ENCODE measurements at places on chromosomes 6 and 20.

- no peak for DNase-seq
These were observed 116.6 kb upstream of the HTR1E start for GRCh38 chr6:86820750-86821149.

DNA sequence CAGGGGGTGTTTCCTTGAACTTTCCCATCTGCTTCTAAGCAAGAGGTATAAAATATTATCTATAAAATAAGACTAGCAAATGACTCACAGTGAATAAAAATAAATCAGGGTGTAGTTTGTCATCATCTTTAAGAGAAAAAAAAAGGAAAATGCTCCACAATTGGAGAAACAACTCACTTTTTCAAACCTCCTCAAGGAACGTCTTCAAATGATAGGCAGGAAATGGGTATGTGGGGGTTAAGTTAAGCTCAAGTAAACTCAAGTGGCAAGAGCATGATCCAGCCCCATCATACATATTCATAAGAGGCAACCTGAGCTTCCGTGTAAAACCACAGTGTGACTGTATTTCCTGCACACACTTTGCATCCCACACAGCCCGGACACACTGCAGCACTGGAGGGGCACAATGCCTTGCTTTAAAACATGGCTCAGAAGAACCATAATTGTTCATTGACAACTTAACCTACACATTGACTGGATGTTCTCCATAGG is 58.5 kb upstream of the CEP85L start:
- no peak for DNase-seq

DNA sequence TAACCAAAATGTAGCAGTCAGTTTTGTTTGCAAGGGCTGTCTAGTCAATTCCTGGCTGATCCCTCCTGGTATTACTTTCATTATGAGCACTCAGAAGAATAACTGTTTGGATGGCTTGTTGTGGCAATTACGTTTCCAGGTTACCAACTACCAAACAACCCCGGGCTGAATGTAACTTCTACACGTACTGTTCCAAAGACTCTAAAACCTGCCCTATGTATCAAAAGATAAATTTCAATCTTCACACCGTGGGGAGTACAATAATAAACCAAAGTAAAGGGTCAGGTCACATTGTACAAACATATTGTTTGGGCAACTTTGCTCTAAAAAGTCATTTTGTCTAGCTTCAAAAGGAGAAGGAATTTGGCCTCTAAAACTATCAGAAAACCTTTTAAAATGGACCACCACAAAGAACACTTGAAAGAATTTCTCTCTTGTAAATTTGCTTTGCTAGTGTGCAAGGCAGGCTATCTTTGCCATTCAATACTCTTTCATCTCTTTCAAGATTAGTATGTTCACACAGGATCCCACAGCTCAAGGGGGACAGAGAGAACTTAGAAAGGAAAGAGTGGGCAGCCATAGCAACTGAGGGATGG is 27.6 kb downstream of the DCDC2 start:
- DNase-seq: no peak

DNA sequence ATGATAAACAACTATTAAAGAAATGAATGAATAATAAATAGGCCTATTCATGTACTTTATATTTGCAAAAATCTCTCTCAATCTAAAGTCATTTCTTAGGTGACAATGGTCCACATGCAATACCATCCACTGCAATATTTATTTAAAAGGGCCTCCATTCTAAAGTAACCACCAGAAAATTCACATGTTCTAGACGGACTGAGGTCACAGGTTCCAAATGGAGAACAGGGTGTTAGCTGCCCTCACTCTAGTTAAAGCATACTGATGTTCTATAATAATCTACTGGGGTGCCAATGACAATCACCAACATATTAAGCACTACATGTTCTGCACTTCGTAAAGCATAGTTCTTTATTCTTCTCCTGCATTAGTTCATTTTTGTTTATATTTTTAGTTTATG is 1.2 kb downstream of the HBS1L start:
- no peak for DNase-seq

DNA sequence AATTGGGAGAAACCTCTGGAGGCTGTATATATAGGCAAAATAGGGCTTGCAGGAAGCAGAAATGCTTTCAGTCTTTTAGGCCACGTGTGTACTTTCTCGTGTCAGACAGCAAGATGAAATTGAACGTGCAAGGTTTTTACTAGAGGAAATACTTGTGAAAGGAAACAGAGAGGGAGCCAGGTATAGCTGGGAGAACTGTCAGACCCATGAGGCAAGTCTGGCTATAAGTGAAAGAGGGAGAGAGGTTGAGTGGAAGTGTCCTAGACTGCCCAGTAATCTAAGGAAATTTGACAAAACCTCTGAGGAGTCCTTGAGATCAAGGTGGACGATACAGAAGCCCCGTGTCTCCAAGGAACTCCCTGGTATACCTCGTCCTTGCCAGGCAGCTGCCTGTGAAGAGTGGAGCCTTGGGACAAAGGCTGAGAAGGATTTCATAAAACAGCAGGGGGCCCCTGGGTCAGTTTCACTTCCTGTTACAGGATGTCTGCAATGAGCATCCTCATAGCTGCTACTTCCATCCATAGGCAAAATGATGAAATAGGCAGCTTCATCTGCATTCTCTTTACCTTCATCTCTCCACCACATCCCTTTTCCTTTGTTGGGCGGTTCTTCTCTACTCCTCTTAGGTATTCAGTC is 114.4 kb upstream of the MAP3K7 start:
- DNase-seq: no peak

DNA sequence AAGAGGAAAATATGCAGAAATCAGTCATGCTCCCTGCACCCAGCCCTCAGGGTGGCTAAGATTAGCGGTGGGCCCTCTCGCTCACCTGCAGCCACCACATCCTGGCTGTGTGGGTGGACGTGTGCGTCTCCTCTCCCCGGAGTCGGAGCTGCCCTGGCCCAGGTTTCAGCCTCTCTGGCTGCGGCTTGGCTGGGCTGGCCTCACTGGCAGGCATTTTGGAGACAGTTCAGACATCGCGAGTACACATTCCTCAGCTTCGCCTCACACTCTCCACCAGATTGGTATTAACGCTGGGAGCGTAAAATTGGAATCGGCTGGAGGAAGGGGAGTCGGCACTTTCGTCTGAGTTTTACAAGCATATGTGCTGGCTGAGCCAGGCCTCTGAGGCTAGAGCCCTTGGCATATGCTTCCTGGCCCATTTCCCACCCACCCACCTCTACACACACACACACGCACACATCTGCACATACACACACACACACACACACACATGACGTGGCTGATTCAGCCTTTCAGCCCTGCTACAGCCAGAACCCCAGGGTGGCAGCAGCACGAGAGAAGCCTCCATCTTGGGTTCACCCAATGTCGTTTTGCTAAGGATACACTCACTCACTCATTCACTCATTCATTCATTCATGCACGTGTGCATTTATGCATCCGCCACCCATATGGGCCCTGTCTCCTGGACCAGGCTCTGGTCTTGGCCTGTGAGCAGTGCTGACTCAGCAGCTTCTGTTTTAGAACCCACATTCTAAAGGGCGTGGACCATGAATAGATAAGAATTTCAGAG is 42.9 kb downstream of the BCAS4 start:
- no peak for DNase-seq

GRCh38 chr20:1955217-1955616 is 38.6 kb downstream of the PDYN start:
- DNase-seq: no peak

GRCh38 chr6:74656453-74656852 is 549.4 kb downstream of the COL12A1 start:
- no peak for DNase-seq

GRCh38 chr20:19670829-19671228 is 87.2 kb upstream of the RIN2 start:
- DNase-seq: no peak

- DNase-seq: no peak
These were observed 43.1 kb downstream of the POPDC3 start for GRCh38 chr6:105136431-105137350.

GRCh38 chr6:85460154-85460920 is 10.5 kb downstream of the NT5E start:
- no peak for DNase-seq

DNA sequence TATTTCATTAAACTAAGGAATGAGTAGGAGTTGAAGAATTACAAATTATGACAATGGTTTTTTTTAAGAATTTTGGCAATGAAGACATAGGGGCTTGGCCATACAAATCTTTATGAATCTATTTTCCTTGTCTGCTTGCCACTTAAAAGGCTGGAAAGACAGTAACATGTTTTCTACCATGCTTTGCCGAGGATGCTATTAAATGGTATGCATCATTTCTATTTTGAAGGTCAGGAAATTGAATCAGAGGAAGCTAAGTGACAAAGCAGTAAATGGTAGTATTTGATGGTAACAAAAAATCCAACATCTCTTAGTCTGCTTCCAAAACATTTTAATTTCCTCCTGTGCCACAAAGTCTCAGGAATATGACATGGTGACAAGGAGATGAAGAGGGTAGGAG is 287.2 kb downstream of the RFPL4B start:
- no peak for DNase-seq

DNA sequence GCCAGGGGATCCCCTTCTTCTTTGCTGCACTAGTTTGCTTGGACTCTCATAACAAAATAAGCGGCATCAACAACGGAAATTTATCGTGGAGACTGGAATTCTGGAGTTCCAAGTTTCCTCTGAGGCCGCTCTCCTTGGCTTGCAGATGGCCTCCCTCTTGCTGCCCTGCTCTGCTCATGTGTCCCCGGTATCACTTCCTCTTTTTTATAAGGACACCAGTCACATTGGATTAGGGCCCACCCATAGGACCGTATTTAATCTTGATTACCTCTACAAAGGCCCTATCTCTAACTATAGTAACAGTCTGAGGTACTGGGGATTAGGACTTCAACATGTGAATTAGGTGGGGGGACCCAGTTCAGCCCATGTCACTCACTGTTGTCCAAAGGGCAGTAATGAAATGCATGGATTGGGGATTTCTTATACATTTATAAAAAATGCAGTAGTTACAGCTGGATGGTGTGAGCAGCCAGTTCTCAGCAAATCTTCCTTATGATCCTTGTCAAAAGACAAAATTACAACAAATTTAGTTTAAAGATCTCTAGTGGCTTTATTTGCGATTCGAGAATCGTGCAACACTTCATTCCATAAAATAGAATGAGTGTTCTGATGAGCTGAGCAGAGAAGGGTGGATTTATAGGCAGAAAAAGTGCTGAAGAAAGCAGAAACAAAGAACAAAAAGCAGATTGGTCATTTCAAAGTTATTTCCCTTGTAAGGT is 59.3 kb upstream of the AKAP12 start:
- DNase-seq: no peak

DNA sequence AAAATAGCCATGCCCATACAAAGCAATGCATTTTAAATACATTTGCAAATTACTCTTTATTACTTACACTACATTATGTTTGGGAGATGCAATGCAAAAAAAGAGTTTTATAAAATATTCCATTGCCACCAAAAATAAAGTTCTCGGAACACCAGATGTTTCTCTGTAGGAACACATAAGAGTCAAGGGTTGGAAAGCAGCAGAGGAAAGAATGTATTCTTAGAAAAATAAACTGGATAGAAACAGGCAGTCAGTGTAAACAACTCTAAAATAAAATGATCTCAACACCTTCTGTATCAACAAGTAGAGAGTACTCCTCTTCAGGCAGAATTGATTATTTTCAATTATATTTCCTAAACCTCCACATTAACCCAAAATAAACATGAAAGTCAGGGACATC is 28.1 kb downstream of the KIF13A start:
- DNase-seq: no peak

DNA sequence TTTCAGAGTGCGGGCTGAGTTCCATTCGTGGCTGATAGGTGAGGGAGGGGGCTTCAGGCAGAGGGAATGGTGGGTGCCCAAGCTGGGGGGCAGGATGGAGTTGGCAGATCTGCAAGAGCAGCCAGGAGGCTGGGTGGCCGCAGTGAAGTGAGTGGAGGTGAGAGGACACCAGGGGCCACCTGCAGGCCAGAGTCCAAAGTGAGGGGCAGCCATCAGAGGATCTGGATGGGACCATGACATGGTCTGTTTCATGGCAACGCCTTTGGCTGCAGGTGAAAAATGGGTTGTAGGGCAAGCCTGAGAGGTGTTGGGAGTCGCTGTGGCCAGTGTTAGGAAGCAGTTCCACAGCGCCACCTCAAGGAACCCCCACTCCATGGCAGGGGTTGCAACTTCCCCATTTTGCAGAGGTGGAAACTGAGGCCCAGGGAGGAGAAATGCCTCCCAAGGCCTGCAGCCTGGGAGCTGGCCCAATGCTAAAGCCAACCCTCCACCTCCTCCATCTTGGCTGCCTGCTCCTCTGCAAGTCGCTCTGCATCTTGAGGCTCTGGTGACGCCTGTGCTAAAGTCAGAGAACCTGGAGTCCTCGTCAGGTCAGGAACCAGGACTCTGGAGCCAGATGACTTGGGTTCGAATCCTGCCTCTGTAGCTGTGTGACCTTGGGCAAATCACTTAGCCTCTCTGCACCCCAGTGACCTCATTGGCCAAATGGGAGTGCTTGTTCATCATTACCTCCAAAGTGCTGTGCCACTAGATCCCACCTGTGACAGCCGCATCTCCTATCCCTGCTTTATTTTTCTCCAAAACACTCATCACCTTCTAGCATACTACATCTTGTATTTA is 153.8 kb downstream of the CEBPB start:
- no peak for DNase-seq

GRCh38 chr6:110874880-110875547 is 429 bp downstream of the AMD1 start:
- DNase-seq: no peak

- DNase-seq: no peak
These were observed 8.1 kb downstream of the SMAP1 start for GRCh38 chr6:70675822-70676221.

GRCh38 chr6:76592566-76592965 is 520.1 kb upstream of the IMPG1 start:
- no peak for DNase-seq

- DNase-seq: no peak
These were observed 39.7 kb downstream of the FBXO9 start for GRCh38 chr6:53104916-53105315.

DNA sequence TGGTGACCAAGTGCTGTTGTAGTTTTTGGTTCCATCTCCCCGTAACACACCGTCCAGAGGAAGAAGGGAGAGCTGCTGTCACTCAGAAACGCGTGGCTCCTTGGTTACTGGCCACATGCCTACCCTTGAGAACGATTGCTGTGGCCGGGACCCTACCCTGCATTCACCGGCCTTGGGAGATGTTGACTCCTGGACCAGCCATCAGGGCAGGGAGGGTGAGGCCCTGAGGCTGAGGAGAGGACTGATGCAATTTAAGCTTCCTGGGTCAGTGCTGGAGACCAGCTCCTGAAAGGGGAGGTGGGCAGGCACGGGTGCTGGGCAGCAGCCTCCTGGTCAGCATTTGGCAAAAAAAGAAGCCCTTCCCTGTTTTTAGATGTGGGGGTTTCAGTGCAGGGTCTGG is 31.5 kb downstream of the ERMARD start:
- DNase-seq: no peak

GRCh38 chr6:79064635-79065034 is 13.4 kb downstream of the PHIP start:
- DNase-seq: no peak

- DNase-seq: no peak
These were observed 123.8 kb upstream of the DOK5 start for GRCh38 chr20:54351371-54352136.

Data from esophagus squamous epithelium (tissue), 5 donors.